K562 (cell line): ENCODE measurements at places on chromosomes 2 and 18. TPM values are rescaled to one million over a fixed set of nuclear protein-coding genes. Genes with fewer than 3 reads are reported as not detected.

The MARCHF4 gene
- polyA plus RNA-seq: 0.05 TPM in 1 of 2 replicates, not detected in the other

DNA sequence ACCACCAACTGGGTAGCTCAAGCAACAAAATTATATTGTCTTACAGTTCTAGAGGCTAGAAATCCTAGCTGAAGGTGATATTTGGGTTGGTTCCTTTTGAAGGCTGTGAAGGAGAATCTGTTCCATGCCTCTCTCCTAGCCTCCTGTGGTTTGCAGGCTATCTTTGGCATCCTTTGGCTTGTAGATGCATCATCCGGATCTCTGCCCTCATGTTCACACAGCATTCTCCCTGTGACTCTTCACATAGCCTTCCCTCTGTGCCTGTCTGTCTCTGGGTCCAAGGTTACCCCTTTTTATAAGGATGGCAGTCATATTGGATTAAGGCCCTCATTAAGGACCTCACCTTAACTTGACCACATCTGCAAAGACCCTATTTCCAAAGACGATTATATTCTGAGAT is 78.6 kb upstream of the MAP3K20 start:
- H3K27ac ChIP-seq: no peak overlapping the region
- H3K36me3 ChIP-seq: no peaks in the 10 kb centered on the region
- peaks cover 18% of the 10 kb centered on the region for H3K27me3 ChIP-seq
- H3K4me3 ChIP-seq: no peak overlapping the region
- no peaks in the 10 kb centered on the region for H3K4me1 ChIP-seq

- no peak overlapping the region for H3K27ac ChIP-seq
- no peaks in the 10 kb centered on the region for H3K36me3 ChIP-seq
- H3K4me3 ChIP-seq: peak overlapping the region; percentile 57
- peak; percentile 26 for DNase-seq
- H3K27me3 ChIP-seq: peaks cover 15% of the 10 kb centered on the region
These were observed 854 bp downstream of the GPR155 start for GRCh38 chr2:174485788-174486562.

- no peaks in the 10 kb centered on the region for H3K36me3 ChIP-seq
- no peak overlapping the region for H3K4me3 ChIP-seq
- H3K27me3 ChIP-seq: no peaks in the 10 kb centered on the region
- no peaks in the 10 kb centered on the region for H3K4me1 ChIP-seq
- DNase-seq: no peak
- H3K27ac ChIP-seq: no peak overlapping the region
These were observed 394.8 kb downstream of the DCDC2C start for GRCh38 chr2:4098137-4098536.

The ATOH8 gene
- polyA plus RNA-seq: not detected in 2 replicates

The EIF2AK3 gene
- polyA plus RNA-seq: 3.2 and 7.7 TPM in 2 replicates

The SLC5A7 gene
- polyA plus RNA-seq: not detected in 2 replicates

DNA sequence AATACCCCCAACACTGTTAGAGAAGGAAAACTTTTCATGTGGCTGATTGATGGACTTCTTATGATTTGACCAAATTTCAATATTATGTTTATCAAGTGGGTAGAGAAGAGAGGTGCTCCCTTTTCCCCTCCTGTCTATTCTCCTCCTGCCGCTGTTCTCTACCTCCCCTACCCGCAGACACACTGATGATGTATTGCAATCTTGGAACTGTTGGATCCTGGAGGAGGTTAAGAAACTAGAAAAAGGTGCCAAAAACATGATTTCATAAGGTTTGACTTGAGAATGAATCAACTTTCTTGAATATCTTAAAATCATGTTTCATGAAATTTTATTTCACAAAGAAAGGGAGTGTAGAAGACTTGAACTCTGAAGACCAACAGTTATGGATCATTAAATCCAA is 125.8 kb downstream of the MEIS1 start:
- H3K4me3 ChIP-seq: no peak overlapping the region
- H3K27me3 ChIP-seq: no peaks in the 10 kb centered on the region
- H3K27ac ChIP-seq: no peak overlapping the region
- no peak for DNase-seq

DNA sequence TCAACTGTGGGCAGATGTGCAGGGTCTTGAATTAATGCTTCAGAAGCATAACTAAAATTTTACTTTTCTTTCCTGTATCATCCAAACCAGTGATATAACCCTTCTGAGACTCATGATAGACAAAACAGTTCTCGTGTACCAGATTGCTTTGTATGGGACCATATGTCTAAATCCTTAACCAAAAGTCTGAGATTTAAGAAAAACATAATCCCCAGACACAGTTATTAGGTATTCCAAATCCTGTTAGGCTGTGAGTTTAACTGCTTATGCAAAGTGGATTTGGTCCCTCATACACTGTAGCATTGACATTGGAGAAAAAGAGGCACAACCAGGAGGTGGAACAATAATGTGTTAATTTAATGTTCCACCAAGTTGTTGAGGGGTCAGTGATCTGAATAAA is 235.0 kb downstream of the PMAIP1 start:
- no peak overlapping the region for H3K27ac ChIP-seq
- DNase-seq: no peak
- H3K36me3 ChIP-seq: no peaks in the 10 kb centered on the region
- H3K4me3 ChIP-seq: no peak overlapping the region

DNA sequence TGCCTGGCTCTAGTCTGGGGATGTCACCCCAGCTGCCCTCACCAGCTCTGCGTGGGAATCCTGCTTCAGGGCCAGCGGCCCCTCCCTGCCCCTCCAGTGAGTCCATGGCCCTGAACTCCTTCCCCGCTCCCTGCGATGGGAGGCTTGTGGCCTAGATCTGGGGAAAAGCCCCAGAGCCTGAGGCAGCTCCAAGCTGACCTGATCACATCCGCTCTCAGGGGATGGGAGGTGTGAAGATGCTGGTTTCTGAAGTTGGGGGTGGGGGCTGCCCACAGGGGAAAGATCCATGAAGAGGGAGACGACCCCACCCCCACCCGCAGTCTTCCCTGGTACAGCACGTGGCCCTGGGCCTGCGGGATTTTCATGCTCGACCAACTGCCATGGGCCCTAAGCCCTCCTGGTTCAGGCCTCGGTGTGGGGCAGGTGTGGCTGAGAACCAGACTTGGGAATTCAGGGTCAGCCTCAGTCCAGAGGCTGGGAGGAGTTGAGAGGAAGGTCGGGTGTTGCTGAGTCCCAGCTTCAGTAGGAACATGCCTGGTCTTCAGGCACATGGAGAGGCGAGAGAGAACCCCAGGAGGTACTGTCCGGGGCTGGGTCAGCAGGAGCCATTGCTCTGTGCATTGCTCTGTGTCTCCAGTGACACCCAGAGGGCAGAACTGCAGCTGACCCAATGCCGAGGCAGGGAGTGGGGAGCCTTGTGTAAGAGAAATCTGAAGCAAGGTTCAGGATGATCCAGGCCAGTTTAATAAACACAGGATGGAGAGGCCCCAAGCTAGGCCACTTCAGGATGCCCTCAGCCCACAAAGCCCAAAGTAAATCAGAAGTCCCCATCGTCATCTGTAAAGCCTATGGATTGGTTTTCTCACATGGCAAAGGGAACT is 115.1 kb downstream of the CAPN13 start:
- H3K27me3 ChIP-seq: peaks cover 63% of the 10 kb centered on the region
- H3K4me3 ChIP-seq: no peak overlapping the region
- DNase-seq: no peak
- no peaks in the 10 kb centered on the region for H3K4me1 ChIP-seq
- H3K36me3 ChIP-seq: no peaks in the 10 kb centered on the region

The NYAP2 gene
- 0.03 and 0.08 TPM in 2 replicates for polyA plus RNA-seq

DNA sequence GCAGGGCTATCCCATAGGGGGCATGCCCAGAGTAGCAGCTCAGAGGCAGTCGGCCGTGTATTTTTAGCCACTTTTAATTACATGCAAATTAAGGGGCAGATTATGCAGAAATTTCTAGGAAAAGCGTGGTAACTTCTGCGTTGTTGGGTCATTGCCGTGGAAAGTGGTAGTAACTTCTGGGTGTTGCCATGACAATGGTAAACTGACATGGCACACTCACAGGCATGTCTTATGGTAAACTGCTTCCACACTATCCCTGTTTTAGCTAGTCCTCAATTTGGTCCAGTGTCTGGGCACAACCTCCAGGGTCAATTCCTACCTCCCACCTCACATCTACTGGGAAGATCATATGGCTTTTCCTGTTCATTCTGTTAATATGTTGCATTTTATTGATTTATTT is 428.9 kb upstream of the FANCL start:
- H3K4me3 ChIP-seq: no peak overlapping the region
- H3K27me3 ChIP-seq: no peaks in the 10 kb centered on the region
- no peaks in the 10 kb centered on the region for H3K36me3 ChIP-seq
- H3K4me1 ChIP-seq: 0 out of 2 replicates have a peak, but pooled peaks cover 4% of the 10 kb centered on the region
- H3K27ac ChIP-seq: no peak overlapping the region

- DNase-seq: no peak
- H3K4me1 ChIP-seq: 0 out of 3 replicates have a peak, but pooled peaks cover 3% of the 10 kb centered on the region
- H3K4me3 ChIP-seq: no peak overlapping the region
- peaks cover 6% of the 10 kb centered on the region; the same call in 2 of the 3 replicates for H3K36me3 ChIP-seq
These were observed 79.5 kb upstream of the RIOK3 start for GRCh38 chr18:23373570-23373969.

The ACMSD gene
- polyA plus RNA-seq: not detected in 2 replicates

DNA sequence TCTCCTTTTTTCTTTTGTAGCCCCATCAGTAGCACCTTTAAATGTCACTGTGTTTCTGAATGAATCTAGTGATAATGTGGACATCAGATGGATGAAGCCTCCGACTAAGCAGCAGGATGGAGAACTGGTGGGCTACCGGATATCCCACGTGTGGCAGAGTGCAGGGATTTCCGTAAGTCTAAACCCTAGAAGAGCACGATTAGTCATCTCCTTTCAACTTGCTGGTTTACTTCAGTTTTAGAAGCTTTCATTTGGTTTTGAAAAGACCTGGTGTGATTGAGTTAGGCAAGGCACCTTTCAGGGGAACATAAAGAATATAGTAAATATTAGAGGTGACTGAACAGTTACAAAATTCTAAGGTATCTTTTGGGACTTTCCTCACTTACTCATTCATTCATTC is 72.2 kb upstream of the TMEM87B start:
- no peaks in the 10 kb centered on the region; the same call in 1 of the 2 replicates for H3K4me1 ChIP-seq
- no peaks in the 10 kb centered on the region for H3K36me3 ChIP-seq
- no peak overlapping the region for H3K27ac ChIP-seq

The UGP2 gene
- 47.3 and 48.9 TPM in 2 replicates for polyA plus RNA-seq

The DYNAP gene
- not detected in 2 replicates for polyA plus RNA-seq

GRCh38 chr2:217652761-217653639 is 349.8 kb downstream of the TNS1 start:
- no peak for DNase-seq
- no peaks in the 10 kb centered on the region for H3K36me3 ChIP-seq
- H3K4me1 ChIP-seq: no peaks in the 10 kb centered on the region
- no peak overlapping the region for H3K27ac ChIP-seq

DNA sequence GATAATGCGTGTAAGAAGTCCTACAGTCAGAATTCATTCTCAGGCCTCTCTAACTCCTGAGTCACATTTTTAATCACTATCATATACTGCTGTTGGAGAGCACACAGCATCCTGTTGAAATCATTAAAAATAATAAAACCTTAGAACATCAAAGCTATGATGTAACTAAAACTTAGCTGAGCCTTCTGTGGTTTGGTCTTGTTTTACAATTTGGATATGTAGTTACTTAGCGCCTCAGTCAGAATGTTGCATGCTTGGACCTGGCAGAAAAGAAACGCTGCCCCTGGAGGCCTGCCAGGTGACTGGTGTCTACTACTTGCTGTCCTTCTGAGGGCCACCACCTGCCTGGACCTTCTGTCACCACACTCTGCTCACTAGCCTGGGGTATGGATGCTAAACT is 261.1 kb upstream of the RASGRP3 start:
- no peaks in the 10 kb centered on the region; the same call in 2 of the 3 replicates for H3K36me3 ChIP-seq
- no peak overlapping the region for H3K27ac ChIP-seq
- no peak for DNase-seq
- no peaks in the 10 kb centered on the region for H3K4me1 ChIP-seq
- H3K4me3 ChIP-seq: no peak overlapping the region
- H3K27me3 ChIP-seq: no peaks in the 10 kb centered on the region

GRCh38 chr2:11299439-11299838 is 45.0 kb downstream of the ROCK2 start:
- H3K27ac ChIP-seq: no peak overlapping the region
- H3K27me3 ChIP-seq: no peaks in the 10 kb centered on the region
- H3K4me1 ChIP-seq: peaks cover 17% of the 10 kb centered on the region
- H3K36me3 ChIP-seq: no peaks in the 10 kb centered on the region

- H3K36me3 ChIP-seq: peaks cover 12% of the 10 kb centered on the region; the same call in 2 of the 3 replicates
- H3K27me3 ChIP-seq: no peaks in the 10 kb centered on the region
- no peak overlapping the region for H3K4me3 ChIP-seq
- H3K27ac ChIP-seq: no peak overlapping the region
These were observed 260.4 kb downstream of the PHLPP1 start for GRCh38 chr18:62975785-62976184.

DNA sequence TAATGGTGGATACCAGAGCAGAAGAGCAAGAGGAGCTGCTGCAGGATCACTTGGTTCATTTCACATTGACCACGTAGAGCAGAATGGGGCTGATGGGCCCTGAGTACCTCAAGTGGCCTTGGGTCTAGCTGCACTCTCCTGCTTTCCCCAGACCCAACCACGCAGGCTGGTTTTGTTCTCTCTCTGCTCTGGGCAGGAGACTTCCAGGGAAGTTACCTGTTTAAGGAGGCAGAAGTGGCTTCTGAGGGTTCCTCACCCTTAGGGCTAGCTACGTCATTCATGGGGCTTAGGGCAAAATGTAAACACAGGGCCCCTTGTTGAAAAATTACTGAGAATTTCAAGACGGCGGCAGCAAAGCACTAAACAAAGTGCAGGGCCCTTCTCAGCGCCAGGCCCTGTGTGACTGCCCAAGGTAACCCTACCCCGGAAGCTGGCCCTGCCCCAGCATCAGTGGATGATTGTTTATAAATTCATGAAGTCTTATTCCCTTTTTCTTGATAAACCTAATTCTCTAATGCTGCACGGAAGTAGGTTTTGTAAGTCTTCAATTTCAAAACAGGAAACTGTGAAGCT is 75.9 kb downstream of the TMEM182 start:
- H3K36me3 ChIP-seq: no peaks in the 10 kb centered on the region
- no peak for DNase-seq
- peaks cover 5% of the 10 kb centered on the region; the same call in 1 of the 2 replicates for H3K27me3 ChIP-seq
- H3K4me1 ChIP-seq: no peaks in the 10 kb centered on the region; the same call in 1 of the 2 replicates

The QPCT gene
- polyA plus RNA-seq: not detected in 2 replicates

DNA sequence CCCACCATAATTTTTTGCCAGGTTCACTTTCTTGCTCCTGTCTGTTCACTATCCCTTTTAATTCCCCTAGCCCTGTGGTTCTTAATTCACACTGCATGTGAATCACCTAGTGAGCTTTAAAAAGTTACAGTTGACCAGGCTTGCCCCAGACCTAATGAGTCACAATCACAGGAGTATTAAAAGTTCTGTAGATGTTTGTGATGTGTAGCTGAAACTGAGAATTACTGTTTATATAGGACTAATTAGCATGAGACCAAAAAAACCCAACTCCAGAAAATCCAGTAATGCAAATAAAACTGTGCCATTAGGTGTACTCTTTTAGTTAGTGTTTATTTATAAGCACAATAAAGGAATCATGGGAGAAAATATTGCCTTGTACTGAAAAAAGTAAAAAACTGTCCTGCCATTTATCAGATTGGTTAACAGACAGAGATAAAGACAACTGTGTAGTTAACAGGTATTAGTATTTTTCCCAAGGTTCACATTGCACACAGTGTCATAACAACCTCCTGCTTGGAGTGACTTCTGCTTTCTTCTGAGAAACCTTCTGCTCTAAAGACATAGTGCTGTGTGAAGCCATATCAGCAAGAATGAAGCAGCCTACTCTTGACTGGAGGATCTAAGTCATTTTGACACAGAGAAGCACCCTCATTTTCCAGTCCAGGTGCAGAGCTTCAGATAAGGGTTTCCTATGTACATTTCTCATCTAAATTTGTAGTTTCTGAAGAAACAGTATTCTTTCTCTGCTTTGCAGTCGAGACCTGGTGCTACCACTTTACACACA is 39.0 kb downstream of the VAPA start:
- H3K27ac ChIP-seq: peak overlapping the region; percentile 81
- H3K4me3 ChIP-seq: peak overlapping the region; percentile 3; the same call in 1 of the 2 replicates
- H3K27me3 ChIP-seq: no peaks in the 10 kb centered on the region
- DNase-seq: peak; percentile 45
- peaks cover 93% of the 10 kb centered on the region for H3K36me3 ChIP-seq
- peaks cover 54% of the 10 kb centered on the region for H3K4me1 ChIP-seq
